GM12892 (cell line): ENCODE measurements at places on chromosomes 12 and 14.

DNA sequence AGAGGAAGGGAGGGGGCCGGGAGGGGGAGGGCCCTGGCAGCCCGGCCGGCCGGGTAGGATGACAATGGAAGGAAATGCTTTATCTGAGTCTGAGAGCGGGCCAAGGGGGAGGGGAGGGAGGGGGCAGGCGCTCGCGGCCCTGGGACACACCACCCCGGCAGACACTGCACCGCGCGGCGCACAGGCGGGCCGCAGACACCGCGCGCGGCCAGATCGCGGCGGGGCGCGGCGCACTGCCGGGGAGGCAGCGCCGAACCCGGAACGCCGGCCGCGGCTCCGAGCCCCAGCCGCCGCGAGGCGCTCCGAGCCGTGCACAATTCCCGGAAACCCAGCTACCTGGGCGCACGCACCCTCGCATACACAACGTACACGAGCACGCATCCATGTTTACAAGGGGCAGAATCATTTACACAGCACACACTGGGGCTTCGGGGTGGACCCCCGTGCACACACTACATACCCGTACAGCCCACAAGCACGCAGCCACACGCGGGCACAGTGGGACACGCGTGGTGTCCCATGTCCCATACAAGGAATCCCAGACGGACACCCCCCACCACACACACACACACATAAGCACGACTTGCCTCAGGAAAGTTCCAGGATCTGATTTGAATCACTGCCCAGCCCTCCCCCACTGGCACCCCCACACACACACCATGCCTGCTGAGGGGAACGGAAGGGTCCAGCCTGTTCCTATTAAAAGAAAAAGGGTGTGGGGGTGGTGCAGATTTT is at the start of gene HDAC7:
Gene HDAC7 (minus strand): TSS at position 8 of the 735 bp plus-strand sequence. CDS start 118 bp downstream, outside the sequence.
- DNase-seq: peak; percentile 85

DNA sequence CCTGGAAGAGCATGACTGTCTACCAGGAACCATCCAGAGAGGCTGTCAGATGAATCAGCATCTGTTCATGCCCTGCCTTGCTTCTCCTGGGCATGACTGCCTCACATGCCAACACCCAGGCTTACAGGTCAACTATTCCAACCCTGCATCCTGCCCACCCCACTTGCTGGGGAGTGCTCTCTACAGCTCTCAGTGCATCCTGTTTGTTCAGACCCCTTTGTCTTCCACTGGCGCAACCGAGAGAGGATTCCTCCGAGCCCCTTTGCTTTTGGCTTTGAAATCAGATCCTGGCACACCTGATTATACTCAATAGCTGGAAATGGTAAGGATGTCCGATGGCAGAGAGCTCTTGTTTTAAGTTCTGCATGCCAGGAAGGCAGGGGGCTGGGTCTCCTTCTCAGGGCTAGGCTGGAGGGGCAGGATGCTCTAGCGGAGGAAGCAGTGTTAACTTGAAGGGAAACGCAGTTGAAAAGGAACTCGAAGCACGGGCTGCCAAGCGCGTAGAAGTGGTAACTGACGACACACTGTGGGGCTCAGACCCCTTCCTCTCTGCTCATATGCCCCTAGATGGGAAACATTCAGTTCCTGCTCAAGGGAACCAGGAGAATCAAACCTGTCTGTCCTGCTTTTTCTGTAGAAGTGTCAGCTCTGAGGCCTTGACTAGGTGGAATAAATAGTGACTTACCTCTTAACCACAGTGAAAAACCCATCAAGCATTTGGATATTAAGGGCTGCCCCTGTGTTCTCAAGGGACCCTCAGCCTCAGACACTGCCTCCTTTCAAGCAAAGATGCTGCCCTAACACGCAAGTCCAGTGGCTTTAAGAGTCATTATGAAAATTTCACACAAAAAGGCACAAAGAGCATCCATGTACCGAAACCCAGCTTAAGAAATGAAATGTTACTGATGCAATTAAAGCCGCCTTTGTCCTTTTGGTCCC is 297.5 kb downstream of the ZFP36L1 start:
- no peak for DNase-seq

DNA sequence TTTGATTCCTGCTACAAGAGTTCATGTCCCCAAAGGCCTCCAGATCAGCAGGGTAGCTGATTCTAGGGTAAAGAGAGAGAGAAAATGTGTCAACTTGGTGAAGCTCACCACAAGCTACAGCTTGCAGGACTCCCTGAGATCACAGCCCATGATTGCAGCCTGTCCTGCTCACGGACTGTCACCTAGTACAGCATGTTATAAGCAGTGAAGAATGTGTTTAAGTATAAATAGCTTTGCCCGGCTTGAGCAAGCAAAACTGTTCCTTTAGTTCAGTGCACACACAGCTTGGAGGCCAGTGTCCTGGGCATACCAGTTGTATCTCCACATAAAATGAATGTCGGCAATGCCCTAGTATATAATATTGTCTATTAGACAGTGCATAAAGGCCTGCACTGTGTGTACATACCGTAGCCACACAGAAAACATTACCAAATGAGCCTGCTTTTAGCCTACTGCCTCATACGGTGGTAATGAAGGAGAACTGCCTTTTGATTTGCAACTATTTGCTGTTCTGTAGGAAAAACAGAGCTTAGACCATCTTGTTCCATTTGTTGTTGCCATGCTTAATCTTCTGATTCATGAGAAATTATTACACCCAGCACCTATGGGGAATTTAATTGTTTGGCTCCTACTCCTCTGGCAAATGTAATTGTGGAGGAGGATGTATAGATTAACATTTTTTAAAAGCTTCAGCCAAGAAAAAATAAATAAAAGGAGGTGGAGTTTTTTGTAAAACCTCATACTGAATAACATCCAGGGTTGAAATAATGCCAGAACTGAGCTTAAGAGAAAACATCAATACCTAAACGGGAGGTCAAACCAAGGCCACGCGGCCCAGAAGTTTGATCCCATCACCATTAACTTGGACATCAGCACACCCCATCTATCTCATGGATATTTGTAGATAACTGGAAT is 108.1 kb upstream of the G2E3 start:
- DNase-seq: no peak

DNA sequence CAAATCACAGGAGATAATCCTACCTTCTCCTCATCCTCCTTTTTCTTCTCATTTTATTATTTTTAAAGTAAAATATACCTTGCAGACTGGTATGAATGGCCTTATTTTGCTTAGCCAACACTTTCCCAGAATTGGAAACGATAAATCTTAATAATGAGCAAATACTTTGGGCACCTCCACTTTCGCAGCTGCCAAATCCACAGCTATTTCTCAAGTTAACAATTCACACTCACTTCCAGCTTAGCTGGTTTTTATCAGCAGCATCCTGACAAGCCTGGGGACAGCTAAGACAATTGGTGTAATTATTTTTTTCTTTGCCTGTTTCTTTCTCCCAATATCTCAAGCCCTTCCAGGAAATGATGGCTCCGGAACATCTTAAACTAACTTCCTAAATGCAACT is 867.5 kb upstream of the TMEM132C start:
- no peak for DNase-seq

- no peak for DNase-seq
Observed at GRCh38 chr14:64298773-64299172, 4.6 kb upstream of the ESR2 start.

- DNase-seq: no peak
Observed at GRCh38 chr14:49550286-49551184, 35.6 kb downstream of the RPS29 start.

DNA sequence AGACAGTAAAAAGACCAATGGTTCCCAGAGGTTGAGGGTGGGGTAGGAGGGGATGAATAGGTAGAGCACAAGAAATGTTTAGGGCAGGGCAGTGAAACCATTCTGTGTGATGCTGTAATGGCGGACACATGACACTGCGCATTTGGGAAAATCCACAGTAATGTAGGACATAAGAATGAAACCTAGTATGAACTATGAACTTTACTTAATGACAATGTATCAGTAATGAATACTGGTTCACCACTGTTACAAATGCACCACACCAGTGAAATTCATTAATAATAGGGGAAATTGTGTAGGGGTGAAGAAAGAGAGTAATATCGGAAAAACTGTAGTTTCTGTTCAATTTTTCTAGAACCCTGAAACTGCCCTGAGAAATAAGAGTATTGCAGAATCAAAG is 5.6 kb downstream of the ERH start:
- DNase-seq: no peak

GRCh38 chr12:79527473-79527872 is 163.3 kb downstream of the PAWR start:
- no peak for DNase-seq

- no peak for DNase-seq
Observed at GRCh38 chr14:50612806-50613205, 52.9 kb downstream of the ATL1 start.

DNA sequence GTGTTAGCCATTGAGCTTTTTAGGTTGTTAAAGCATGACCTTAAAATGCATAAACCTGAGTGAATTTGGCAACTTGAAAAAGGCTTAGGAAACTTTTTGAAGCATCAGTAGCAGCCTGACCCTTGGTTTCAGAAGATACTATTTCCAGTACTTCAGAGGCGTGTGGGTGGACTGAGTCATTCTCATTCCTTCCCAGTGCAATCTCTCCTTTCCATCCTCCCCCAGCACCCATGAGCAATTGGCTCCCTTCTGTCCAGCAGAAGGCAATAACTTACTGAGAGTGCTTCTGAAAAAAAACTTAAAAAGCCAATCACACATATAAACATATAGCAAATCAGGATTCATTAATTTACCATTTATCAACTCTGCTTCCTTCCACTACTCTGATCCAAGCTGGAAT is 299.3 kb upstream of the STXBP6 start:
- DNase-seq: no peak

DNA sequence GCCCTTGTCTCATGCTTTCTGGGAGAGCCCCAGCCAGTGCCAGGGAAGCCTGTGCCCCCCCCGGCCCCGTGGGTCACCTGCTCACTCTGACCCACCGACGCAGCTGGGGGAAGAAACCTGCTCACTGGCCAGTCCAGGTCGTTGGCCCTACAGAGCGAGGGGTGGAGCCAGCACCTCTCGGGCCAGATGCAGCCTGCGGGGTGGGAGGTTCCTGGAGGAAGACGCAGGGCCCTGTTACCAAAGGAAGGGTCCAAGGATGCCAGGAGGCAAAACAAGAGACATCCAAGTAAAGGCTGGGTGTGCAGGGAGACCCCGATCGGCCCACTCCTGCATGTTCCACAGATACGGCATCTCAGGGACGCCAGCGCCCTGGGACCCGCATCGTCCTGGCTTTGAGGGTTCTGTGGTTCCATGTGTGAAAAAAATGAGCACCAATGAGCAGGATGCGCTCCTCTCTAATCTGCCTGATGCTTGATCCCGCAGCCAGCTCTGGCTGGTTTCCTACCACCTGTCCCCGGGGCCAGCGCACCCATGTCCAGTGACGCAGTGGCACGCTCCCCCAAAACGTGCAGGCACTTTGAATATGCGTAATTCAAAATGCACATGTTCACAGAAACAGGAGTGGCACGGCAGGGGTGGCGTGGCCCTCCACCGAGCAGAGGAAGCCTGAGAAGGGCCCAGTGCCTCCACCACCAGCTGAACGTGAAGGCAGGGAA is 66.0 kb upstream of the GALNT9 start:
- no peak for DNase-seq

DNA sequence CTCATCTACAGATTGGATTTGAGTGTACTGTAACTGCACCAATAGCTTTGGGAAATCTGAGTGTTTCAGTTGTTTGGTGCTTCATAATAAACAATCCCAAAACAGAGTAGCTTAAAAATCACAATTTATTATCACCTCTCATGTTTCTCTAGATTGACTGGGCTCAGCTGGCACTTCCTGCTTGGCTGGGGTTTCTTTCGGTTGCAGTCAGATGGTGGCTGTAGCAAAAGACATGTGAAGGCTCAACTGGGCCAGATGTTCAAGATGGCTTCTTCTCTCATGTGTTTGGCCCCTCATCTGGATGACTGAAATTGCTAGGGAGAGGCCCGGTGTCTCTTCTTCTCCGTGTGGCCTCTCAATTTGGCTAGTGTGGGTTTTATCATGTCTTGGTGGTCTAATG is 12.1 kb upstream of the BMP4 start:
- DNase-seq: no peak

DNA sequence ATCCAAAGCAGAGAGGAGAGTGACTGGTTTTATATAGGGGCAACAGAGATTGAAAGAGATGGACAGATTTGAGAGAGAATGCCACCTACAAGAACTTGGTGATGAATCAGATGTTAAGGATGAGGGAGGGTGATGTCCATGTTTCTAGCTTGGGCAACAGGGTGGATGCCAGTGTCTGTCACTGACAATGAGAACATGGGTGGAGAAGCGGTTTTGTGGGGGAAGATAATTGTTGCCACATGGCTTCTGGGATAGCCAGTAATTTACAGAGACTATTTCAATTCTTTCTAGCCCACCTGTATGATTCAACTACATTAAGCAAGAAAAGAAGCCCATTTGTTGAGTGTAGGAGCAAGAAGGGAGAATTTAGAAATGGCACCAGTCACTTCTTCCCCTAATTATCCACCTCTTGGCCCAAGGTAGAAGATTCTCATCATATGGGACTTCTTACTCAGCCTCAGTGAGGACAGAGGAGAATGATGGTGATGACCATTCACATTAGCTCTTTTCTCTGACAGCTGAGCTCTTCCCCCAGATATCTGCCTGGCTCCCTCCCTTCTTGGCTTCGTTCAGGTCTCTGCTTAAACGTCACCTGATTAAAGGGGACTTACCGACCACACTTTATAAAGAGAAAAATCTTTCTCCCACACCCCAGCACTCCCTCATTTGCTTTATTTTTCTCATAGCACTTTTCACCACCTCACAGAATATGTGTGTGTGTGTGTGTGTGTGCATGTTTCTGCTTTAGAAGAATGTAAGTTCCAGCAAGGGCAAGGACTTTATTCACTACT is 117.8 kb downstream of the DUSP6 start:
- no peak for DNase-seq

DNA sequence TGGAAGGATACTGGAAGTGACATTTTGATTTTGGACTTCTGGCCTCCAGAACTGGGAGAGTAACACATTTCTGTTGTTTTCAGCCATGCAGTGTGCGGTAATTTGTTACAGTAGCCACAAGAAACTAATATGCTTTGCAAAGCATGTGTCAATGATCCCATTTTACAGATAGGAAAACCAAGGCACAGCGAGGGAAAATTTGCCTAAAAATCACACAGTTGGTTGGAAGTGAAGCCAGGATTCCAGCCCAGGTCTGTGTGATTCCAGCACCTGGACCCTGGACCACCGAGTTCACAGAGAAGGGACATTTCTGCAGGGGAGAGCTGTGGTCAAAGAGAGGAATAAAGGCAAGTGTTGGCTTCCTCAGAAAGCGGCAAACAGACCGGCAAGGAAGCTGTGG is 106.7 kb upstream of the MED13L start:
- DNase-seq: no peak
